NCI-H345 (cell line): ENCODE measurements at places on chromosomes 3 and 15.

- DNase-seq, result no peak
Measured at GRCh38 chr15:38378161-38378560, 75.8 kb upstream of the FAM98B start.

- no peak for DNase-seq
Measured at GRCh38 chr3:139571711-139572110, 32.2 kb upstream of the RBP1 start.

- peak; percentile 23 for DNase-seq
Measured at GRCh38 chr15:63089260-63090043, 32.2 kb upstream of the LACTB start.

DNA sequence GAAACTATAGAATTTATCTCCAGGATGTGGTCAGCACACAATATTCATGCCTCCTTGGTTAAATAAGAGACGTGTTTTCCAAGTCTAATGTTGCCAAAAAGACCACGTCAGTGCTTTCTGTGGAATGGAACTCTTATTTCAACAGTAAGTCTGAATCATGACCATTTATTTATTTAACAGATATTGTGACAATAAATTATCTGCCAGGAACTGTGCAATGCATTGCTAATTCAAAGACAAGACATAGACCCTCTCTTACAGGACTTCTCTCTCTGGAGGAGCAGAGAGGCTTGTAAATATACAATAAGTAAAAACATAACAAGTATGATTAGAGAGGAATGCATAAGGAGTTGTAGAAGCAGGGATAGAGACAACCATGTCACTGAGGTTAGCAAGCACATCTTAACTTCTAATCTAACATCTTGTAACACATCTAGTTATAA, 227.5 kb downstream of the DTWD1 start:
- no peak for DNase-seq

DNA sequence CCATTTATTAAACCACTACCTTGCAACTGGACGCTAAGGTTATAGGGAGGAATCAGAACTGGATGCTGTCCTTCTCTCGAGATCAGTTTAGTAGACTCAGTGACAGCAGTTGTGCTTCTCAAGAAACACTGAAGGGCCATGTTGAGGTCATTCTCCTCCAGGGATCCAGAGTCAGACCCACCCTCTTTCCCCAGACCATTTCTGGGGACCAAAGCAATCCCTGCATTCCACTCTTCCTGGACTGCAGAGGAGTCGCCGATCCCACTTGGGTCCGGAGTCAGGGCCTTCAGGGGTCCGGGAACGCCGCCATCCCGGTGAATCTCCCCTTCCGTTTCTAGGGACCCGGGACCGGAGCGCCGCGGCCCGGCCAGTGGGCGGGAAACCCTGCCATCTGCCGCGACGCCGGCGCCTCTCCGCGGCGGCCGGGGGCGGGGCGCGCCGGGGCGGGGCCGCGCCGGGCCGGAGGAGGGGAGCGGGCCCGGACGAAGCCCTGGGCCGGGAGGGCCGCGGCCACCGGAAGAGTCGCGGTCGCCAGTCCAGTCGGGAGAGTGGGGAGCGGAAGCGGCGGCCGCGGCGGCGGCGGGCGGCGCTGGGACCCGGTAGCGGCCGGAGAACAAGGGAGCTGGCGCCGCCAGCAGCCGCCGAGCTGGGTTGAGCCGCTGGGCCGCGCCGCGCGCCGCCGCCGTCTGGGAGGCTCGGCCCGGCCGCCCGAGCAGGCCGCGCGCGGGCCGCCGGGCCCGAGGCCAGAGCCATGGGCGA, at the start of gene DVL3:
DVL3 (plus strand) TSS at position 493 of the 759 bp plus-strand sequence; CDS start at position 752, 259 bp downstream.
- peak; percentile 73 for DNase-seq

DNA sequence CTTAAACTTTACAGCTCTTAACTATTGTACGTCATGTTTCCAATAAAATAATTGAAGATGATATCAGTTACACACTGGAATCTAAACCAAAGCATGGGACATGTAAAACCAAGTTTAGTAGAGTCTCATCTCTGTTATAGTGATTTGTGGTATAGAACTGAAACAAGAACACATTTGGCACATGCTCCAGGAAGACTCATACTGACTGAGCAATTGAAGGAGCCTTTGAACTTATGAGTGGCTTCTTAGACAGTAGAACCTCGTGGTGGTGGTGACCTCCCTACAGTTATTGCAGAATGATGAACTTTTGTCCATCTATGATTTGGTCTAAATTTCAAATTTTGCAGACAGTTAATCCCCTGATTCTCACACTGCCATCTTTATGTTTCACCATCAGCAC, 729.7 kb downstream of the ROBO1 start:
- no peak for DNase-seq

DNA sequence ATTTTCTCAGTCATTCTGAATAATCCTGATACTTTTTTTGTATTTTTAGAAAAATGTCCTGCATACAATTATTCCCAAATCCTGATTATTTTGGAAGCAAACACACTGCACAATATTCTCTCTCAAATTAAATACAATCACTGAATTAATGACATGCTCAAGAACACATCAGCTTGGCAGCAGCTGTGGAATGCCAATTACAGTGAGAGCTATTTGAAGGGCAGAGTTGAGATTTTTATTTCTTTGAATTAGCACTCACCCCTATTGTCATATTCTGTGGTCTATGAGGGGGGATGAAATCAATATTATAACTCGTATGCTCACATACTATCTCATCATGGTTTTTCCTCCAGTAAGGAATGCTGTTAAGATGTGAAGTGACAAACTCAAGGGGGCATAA, 312.2 kb downstream of the CNTN3 start:
- no peak for DNase-seq

GRCh38 chr15:89167267-89168176, 53.9 kb downstream of the RLBP1 start:
- DNase-seq, result no peak

GRCh38 chr3:25462495-25462894, 34.4 kb downstream of the RARB start:
- no peak for DNase-seq

DNA sequence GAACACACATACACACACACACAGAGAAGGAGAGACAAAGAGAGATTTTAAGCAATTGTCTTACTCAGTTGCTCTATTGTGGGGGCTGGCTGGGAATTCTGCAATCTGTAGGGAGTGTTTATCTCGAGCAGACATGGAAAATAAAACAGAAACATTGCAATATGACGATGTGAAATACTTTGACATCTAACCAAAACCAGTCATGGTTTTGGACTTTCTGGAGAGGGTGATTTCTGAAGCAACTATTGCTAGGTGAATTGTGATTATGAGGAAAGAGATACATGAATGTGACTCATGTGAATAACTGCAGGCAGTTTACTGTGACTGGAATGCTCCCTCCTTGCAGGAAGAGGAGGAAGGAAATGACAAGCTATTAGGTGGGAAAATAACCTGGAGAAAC, 12.3 kb upstream of the PHLDB2 start:
- DNase-seq, result no peak

- DNase-seq, result peak; percentile 54
Measured at GRCh38 chr15:99059010-99059981, 45.6 kb upstream of the SYNM start.

DNA sequence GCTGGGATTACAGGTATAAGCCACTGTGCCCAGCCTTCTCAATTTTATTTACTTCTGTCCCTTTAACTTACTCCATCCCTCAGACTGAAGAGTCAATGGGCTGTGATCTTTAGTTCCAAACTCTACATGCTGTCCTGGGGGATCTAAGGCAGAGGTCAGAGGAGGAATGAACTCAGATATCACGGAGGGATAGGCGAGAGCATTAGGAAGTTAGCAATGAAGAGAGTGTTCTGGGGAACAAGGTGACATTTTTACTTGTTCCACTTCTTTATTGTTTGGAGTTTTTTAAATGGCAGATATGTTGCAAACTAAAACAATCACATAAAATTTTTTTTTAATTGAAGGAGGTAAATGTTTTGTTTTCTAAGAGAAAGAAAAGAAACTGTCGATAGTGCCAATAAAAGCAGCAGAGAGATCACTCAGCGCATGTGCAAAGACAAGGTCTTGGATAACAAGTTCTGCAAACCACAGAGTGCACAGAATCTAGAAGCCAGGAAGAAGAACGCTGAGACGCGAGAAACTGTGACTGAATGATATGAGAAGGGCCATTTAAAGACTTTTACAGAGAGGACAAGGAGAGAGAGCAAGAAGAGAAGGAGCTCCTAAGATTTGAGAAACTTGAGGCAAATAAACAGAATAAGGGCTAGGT, 10.8 kb upstream of the CA12 start:
- DNase-seq, result no peak

DNA sequence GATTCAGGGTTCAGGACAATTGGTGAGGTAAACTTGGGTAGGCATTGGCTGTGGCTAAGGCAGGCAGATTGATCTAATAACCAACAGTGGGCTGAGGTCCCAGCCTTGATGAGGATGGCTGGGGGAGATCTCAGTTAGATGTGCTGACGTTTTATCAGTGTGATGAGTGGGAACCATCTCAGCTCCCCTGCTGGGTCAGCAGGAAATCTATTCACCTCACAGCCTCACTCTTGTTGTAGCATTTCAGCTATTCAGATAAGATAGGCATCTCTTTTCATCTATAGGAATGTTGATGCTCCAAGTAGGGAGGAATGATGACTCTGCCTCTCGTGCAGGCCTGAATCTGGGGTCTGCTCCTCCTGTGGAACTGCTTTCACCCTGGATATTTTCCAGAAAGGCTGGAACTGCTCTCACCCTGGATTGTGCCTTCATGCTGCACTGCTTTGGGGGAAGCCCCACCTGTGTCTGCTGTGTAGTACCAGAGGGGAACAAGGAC, 973.7 kb downstream of the NSUN3 start:
- DNase-seq, result no peak

DNA sequence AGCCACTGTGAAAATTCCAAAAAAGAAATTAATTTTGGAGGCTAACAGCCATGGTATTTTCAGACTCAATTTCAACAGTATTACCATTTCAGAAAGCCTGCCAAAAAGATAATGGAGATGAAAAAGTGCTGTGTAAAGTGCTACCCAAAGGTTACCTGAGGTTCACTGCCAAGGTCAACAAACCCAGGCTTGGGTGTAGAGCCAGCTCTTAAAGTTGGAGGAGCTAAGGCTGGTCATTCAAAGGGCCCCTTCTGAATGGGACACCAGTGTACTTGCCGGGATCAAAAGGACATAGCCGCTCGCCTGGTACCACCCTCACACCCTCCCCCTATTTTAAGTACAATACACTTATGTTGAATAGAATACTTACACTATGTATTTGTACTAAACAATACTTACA, 64.5 kb downstream of the ETV5 start:
- DNase-seq, result no peak

DNA sequence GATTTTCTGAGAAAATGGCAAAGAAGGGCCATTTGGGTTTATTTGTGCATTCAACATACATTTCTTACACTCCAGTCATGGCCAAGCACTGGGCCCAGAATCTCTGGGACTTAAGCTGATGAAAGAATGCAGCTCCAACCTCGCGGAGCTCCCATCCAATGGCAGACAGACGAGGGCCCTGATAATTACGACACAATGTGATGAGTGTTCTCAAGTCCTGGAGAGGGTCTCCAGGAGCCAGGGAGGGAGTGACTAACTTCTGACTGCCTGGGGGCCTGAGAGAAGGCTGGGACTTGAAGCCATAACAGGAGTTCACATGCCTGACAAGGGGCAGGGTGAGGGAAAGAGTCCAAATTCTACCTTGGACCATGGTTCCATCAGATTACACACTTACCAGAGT, 42.6 kb upstream of the BNC1 start:
- DNase-seq, result no peak

DNA sequence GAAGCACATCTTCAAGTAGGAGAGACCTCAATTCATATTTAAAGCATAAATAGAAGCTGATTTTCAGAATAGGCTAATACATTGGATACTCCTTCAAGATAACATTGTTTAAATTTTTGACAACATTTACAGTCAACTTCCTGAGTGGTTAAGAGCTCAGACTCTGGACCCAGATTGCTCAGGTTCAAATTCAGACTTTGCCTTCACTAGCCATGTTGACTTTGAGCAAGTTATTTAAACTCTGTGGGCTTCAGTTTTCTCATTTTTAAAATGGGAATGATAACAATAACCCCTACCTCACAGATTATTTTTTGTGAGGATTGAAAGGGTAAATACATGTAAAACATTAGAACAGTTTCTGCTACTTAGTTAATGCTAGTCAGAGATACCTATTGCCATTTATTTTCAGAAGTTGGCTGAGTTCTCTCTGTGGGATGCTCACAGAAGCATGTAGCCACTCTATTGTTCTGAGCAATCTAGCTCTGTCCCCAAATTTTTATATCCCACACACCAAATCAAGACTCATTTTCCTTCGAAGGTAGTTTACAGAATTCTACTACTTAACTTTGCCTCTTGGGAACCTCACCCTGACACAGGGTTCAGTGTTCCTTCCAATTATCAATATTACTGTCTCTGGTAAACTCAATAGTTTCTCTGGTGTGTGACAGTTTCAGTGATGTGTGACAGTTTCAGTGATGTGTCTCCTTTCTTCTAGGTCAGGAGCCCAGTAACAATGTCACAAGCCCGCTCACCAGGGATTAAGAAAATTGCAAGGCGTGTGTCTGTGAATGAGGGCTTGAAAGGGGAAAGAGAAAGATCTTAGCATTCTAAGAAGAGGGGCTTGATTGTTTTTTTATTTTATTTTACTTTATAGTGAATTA, 79.4 kb upstream of the OSTN start:
- DNase-seq, result no peak

GRCh38 chr3:62421207-62421606, 47.9 kb upstream of the FEZF2 start:
- no peak for DNase-seq

GRCh38 chr15:92770641-92771040, 115.1 kb upstream of the FAM174B start:
- no peak for DNase-seq

- DNase-seq, result no peak
Measured at GRCh38 chr3:43522727-43523362, 99.0 kb downstream of the ANO10 start.

GRCh38 chr3:172213904-172214303, 174.5 kb downstream of the FNDC3B start:
- peak; percentile 54 for DNase-seq

- DNase-seq, result no peak
Measured at GRCh38 chr3:69710153-69710977, 28.9 kb upstream of the MITF start.

- DNase-seq, result no peak
Measured at GRCh38 chr3:52973806-52974205, 72.1 kb downstream of the SFMBT1 start.

- peak; percentile 11 for DNase-seq
Measured at GRCh38 chr15:28885630-28886430, at the start of gene APBA2. Gene APBA2 (plus strand): TSS chr15:28885974. CDS start chr15:29053885, 167,911 bp downstream.

DNA sequence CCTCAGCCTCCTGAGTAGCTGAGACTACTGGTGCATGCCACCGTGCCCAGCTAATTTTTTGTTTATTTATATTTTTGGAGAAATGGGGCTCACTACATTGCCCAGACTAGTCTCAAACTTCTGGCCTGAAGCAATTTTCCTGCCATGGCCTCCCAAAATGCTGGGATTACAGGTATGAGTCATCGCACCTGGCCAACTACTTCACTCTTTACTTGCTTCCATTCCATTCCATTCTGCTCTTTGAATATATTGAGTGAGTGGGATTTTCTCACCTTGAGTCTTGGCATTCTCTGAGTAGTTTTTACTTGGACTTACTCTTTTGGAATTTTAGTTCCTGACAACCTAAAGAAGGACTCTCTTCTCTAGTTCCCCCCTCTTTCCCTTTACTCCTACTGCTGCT, 93.8 kb upstream of the UNC13C start:
- no peak for DNase-seq
